ENCODE measurements at places on chromosomes 1 and 21. TPM values are rescaled to one million over a fixed set of nuclear protein-coding genes. Genes with fewer than 3 reads are reported as not detected.

- DNase-seq = peak; percentile 24
Measured at GRCh38 chr1:25615172-25615541, 1.4 kb upstream of the MAN1C1 start.

DNA sequence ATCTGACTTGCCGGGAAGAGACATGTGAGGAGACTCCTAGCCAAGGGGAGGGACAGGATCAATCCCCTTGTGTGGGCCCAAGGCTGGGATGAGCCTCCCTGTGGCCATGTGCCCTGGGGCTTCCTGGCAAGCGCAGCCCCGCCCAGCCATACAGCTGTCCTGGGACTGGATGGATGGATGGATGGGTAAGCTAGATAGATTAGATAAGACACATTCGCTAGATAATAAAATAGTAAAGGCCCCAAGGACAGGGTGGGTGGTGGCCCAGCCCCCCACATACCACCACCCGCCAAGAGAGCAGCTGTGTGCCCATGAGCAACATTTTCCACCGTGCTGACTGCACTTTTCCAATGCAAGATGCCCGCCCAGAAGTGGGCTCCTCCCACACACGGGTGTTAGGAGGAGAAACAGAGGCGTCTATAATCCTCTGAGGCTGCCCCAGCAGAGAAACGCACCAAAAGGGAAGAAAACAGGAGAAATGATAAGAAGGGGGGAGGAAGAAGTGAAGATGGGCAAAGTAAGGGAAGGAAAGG is 25.1 kb downstream of the ZBTB17 start:
- DNase-seq = peak; percentile 95

The ZNF281 gene
- 12.0 TPM for total RNA-seq

The RHOU gene
- 1.2 TPM for total RNA-seq

- DNase-seq = peak; percentile 85
Measured at GRCh38 chr1:27341525-27342252, at the start of gene SYTL1. Gene SYTL1 (plus strand): TSS chr1:27342022. CDS start chr1:27345335, 3,313 bp downstream.

DNA sequence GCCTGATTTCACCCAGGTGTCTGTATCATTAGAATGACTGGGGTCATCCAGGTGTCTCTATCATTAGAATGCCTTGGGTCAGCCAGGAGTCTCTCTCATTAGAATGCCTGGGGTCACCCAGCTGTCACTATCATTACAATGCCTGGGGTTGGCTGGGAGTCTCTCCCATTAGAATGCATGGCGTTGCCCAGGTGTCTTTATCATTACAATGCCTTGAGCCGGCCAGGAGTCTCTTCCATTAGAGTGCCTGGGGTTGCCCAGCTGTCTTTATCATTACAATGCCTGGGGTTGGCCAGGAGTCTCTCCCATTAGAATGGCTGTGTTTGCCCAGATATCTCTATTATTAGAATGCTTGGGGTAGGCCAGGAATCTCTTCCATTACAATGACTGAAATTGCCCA is 61.6 kb downstream of the RNF187 start:
- DNase-seq = no peak

The HRNR gene
- total RNA-seq = not detected

DNA sequence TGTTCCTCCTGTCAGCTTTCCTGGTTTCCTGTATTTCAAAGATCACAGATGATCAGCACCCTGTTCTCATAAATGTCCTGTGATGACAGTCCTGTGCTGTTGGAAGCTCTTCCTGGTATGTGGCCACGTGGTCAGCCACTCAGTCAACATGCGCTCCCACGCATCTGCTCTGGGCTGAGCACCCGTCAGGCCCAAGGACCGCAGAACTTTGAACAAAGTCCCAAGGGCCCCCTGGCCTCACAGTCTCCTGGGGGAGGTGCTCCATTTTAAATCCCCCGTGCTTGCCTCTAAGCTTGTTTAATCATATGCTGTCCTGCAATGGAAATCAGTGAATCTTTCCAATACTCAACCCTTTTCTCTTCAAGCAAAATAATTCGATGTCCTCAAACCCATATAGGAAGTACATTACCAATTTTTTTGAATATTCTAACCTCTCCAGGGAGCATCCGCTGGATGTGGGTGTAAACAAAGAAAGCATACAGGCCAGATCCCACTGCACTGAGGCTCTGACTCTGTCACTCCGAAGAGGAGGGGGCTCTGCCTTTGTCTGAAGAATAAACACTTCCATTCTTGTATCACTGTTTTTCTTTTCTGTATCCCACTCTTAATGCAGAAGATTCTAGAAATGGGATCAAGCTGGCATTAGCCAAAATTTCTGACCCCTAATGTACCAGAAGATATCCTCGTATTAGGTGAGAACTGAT is 250.3 kb downstream of the SDCCAG8 start:
- DNase-seq = no peak

The DRAXIN gene
- total RNA-seq = 0.20 TPM

The NES gene
- not detected for total RNA-seq

DNA sequence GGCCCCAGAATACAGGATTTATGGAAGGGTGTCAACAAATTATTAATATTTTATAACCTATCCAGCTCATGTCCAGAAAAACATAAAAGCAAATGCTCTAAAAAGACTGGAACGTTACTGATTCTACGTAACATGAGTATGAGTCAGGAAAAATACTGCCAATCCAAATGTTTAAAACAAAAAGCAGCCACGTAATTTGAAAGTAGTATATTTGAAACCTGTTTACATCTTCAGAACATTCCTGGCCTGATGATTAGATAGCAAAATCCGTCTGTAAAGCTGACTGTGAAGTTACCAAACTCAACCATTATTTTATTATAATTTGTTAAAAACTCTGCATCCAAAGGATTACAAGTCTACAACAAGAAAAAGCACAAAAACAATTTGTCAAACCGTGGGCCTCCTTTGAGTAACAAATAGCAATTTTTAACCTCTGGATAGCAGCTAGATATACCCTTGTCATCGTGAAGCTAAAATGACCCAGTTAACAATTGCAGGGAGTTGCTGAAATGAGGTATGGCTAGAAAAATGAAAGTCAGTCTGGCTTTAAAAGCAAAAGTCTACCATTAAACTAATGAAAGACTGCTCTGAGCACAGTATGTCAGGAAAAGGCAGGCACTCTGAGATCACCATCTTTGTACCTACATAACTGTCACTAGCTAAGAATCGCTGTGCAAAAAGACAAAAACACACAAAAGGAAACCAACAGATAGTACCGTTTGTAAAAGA is 1.2 kb downstream of the UBR4 start:
- DNase-seq = no peak

- DNase-seq = peak; percentile 71
Measured at GRCh38 chr1:87131809-87132283, 196.8 kb upstream of the LMO4 start.

DNA sequence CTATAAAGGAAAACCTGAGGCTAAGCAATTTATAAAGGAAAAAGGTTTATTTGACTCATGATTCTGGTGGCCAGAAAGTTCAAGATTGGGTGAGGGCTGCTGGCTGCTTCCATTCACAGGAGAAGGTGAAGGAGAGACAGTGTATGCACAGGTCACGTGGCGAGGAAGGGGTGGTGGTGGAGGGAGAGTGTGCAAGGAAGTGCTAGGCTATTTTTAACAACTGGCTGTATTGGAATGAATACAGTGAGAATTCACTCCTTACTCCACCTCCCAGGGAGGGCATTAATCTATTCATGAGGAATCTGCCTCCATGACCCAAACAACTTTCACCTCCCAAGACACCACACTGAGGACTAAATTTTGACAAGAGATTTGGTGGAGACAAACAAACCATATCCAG is 51.0 kb downstream of the SYDE2 start:
- DNase-seq = no peak

GRCh38 chr1:164853146-164853545 is 294.2 kb downstream of the PBX1 start:
- no peak for DNase-seq

DNA sequence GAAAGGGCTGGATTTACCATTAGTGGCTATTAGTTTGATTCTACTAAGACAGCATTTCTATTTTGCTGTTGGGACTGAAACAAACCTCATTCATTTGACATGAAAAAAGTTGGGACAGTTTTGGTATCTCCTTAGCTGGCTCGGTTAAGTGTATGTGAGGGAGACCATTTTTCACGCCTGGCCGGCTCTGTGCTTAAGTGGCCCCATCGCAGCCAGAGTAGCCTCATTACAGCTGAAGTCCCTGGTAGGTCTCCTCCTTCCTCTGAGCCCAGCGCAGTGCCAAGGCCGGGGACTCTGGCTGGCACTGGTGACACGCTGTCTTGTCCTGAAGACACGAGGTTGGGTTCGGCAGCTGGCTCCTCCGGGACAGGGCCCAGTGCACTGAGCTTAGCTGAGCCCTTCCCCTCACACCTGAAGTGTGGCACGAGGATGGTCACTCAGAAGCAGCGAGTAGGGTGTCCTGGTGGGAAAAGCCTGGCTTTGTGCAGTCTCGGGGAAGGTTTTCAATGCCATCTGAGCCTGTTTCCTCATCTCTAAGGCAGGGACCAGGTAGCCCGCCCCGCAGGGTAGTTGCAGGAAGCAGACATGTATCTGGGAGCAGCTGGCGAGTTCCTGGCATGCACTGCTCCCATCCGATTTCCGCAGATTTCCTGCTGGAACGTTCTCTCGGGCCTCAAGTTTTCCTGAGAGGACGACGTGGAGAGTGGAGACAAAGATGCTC is 196.5 kb downstream of the DYRK1A start:
- no peak for DNase-seq

GRCh38 chr1:42177541-42177981 is 13.0 kb upstream of the GUCA2A start:
- DNase-seq = no peak

DNA sequence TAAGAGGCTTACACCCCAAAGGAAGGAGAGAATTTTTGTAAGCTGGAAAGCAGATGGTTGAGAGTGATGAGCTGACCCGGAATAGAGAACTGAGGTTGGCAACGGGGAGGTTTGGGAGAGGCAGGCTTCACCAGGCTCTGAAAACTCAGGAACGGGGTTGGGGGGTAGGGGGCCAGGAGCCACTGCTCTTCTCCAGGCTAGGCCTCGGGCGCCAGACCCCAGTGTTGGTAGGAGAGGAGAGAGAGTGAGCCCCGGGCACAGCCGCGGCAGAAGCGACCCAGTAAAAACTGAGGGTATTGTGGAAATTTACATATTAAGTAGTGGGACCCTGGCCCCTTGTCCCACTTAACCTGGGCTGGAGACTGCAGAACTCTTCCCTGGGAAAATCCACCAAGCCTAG is 45.7 kb downstream of the GPR161 start:
- no peak for DNase-seq

DNA sequence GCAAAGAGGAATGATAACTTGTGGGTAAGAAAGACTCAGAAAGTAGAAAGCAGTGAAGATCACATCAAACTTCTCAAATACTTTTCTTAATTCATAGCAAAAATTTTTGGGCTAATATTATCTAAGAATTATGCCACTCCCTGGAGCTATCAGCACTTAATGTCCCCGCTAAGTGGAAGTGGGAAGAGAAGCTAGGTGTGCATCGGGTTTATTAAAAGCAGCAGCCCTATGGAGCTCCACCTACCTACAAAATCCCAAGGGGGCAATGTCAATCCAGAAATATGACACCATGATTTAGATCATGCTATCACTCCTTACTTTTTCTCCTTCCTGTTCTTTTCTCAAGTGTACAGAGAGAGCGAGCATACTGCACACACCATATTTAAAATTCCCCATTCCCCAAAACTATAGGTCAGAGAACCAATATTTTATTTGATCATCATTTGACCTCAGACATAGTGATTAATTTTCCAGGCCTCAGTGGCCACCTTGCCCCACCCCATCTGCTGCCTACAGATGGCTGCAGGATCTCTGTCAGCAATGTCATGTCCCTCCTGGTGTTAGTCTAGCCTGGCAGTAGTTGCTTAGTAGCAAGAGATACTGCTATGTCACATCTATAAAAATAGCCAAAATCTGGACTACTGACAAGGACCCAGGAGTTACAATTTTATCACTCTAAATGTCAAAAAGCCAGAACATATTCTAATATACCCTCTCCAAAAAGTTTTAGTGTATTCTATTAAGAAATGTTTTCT is 66.6 kb downstream of the MAP3K21 start:
- DNase-seq = no peak

DNA sequence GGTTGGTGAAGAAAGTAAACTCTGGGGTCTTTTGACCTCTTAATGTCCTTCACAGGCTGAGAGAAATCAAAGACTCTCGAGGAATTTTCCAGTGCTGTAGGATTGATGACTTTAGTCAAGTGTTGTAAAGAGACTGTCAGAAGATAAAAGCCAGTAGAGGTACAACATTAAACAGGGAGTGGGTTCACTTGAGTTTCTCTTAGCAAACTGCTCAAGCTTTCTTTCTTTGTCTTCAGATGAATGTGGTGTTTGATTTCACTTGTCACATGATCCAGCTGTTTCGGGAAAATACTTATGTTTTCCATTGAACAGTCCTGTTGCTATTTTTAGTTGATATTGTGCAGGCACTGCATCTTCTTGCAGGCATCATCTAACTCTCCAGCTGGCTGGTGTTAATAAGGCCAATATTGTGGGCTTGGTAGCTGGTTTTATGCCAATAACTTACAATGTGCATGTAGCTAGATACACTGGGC is 45.6 kb downstream of the XCL2 start:
- DNase-seq = no peak

- DNase-seq = peak; percentile 25
Measured at GRCh38 chr1:19310720-19311502, 1.0 kb downstream of the AKR7A2 start.

GRCh38 chr1:54158071-54158470 is 5.3 kb upstream of the CDCP2 start:
- DNase-seq = no peak

DNA sequence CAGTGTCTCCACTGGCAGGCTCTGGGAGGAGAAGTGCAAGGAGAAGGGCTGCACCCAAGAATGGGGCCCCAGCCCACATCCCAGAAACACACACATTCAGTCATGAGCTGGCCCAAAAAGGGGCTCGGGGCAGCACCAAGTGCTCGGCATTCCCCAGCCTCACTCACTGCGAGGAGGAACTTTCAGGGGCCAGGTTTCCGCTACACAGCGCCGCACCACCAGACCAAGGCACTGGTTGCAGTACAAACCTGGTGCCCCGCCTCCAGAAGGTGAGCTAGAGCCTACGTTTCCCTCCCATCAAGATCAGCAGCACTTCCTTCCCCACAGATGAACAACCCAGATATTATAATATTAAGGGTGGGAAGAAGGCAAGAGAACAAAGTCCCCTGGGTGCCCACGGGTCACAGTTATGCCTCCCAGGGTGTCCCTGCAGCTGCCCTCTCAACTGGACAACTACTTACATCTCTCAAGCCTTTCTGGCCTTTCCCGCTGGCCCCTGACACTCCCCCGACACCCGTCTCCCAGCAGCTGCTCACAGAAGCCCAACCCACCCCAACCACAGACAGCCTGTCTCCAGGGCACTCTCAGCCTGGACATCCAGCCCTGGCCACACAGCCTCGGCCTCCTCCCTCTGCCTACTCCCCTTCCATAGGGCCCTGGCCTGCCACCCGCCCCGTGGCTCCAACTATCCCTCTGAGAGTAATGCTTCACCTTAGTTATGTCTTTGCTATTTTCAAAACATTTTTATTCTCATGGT is 3.8 kb downstream of the PBXIP1 start:
- peak; percentile 82 for DNase-seq

- DNase-seq = no peak
Measured at GRCh38 chr1:14852291-14852690, 253.8 kb downstream of the KAZN start.

GRCh38 chr1:111157431-111157830 is 17.4 kb downstream of the CEPT1 start:
- no peak for DNase-seq
